ENCODE measurements at places on chromosomes 5 and 9. TPM values are rescaled to one million over a fixed set of nuclear protein-coding genes. Genes with fewer than 3 reads are reported as not detected.
A peak's percentile ranks its signal among the peaks of the same experiment; 100 is the strongest.

DNA sequence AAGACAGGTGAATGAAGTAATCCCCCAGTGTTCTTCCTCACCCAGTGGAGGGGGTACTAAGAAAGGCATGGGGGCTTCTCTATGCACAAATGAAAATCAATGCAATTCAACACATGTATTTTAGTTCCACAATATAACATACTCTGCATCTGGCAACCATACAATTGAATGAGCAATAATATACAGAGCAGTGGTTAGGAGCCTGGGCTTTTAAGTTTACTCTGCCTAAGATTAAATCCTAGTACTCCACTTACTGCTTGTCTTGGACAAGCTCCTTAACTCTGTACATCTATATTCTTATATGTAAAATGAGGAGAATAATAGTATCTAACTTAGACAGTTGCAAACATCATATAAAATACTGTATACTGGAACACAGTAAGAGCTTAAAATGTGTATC lies 195.4 kb upstream of the TRIM32 start:
- DNase-seq, result no peak

DNA sequence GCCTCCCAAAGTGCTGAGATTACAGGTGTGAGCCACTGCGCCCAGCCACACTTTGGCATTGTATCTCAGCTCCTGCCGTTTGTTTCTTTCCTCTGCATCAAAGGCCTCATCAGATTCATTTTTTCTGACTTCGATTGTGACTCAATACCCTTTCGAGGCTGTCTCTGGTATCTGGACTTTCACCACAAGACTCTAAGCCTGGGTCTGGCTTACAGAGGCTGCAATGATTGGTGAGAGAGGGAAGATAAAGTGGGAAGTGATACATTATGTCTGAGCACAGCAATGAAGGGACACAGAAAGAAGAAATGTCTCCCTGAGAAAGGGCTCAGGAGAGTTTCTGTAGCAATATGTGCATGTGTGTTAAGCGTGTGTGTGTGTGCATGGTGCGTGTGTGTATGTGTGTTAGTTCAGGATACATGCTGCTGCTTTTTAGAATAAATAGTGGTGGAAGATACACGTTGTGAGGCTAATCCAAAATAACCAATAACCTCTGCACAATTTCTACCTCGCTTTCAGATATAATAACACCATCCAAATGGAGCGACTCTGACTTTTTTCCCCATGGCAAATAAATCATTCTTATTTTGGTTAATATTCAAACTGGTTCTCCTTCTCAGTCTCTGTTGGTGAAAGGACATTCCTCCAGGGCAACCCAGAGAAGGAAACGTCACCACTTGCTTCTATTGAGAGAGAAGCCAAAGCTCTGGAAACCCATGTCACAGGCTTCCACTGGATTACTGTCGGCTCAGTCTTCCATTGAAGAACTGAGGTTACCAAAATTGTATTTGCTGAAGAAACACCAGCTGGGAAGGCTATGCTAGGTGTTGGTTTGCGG lies 8.1 kb upstream of the DAB2 start:
- DNase-seq, result no peak

- DNase-seq, result no peak
Observed at GRCh38 chr9:11915699-11916098, 777.5 kb upstream of the TYRP1 start.

Gene ALDH1B1
- total RNA-seq, result 35.0 TPM

- no peak for DNase-seq
Observed at GRCh38 chr5:95439801-95440493, 48.8 kb downstream of the FAM81B start.

- DNase-seq, result peak; percentile 98
Observed at GRCh38 chr5:180494060-180494509, at the start of gene CNOT6. Gene CNOT6 (plus strand): TSS chr5:180494379. CDS start chr5:180529277, 34,898 bp downstream.

DNA sequence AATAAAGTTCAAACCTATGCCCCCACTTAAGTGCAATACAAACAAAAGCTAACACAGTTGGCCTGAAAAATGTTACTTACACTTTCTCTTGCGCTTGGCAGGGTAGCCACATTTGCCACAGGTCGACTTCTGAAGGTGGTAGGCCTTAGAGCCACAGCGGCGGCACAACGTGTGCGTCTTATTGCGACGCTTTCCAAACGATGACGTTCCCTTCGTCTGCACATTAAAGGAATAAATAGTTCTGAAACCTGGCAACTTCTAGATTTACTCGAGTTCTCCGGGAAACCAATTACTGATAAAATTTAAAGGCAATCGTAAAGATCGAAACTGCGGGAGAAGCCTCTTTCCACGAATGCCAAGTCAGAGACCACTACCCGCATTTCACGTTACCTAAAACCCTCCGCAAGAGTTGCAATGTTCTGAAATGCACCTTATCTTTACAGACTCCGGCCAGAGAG lies 602 bp downstream of the RPL37 start:
- DNase-seq, result no peak

DNA sequence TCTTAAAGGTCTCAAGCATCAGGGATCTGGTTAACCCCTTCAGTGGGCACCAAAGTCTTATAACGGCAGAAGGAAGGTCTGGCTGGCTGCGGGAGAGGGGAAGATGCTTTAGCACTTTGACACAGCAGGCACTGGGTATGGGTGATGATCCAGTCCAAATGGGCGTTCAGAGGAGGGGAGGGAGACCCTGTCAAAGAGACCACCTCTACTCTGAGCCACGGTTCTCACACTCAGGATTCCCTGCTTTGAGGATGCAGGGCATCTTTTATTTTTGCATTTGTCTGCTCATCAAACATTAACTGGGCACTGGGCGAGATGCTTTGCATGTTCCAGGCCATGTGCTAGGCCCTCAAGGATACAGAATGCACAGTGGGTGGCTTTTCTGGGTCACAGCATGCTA lies 204.0 kb downstream of the DAB2IP start:
- no peak for DNase-seq
